Stimulated activated CD4-positive, alpha-beta T cell treated with anti-CD3 and anti-CD28 coated beads, TNF-alpha, amount 100 ng/mL, for 24 hours (primary cell): ENCODE measurements at places on chromosomes 2 and 18.

DNA sequence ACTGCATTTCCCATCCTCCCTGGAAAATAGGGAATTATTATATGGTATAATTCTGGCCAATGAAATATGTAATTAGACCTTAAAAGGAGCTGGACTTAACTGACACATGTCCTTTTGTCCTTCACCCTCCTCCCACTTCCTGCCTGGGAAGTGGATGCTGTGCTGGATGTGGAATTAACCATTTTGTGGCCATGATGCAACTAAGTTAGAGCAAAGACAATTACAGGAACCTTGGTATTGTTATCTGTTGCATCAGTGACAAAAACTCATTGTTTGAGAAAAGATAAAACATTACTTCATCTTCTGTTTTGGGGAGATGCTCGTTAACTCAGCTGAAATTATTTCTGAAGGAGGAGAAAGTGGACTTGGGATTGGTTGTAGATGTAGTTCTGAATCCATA is 227.7 kb upstream of the BOD1L2 start:
- DNase-seq: no peak

- no peak for DNase-seq
Observed at GRCh38 chr18:75521816-75522215, 94.3 kb upstream of the SMIM21 start.

DNA sequence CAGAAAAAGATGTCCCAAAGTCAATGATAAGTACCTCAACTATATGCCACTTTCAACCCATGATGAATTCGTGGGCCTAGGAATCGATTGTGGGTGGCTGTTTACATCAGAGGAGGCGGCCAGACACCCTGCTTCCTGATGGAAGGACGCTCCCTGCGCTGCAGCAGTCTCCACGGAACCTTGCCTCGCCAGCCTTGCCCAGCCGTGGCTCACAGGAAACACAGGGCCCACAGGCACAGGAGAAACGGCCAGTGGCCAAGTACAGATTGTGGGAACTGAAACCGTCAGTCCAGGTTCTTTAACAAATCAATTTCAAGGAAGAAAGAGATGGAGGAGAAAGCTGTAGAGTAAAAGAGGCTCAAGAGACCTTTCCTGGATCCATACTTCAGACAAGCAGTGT is 101.5 kb upstream of the NFATC1 start:
- DNase-seq: no peak

- DNase-seq: no peak
Observed at GRCh38 chr18:63836456-63836855, 51.0 kb upstream of the SERPINB2 start.

GRCh38 chr2:3604991-3605961 is 10.4 kb downstream of the COLEC11 start:
- no peak for DNase-seq

DNA sequence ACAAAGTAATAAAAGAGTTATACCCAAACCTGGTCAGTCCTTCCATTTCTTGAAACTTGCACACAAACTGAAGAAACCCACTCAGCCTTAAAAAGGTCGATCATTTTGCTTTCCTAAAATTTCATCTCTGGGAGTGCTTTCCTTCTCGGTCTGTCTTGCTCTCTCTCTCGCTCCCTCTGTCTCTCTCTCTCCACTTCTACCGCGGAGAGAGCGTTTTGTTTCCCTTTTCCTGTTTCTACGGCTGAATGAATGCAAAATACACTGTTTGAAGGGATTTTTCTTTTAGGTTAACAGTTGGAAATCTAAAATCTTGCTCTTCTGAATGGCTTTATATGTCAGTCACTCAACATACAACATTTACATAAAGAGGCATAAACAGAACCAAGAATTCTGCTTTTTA is 424.2 kb downstream of the TGIF1 start:
- no peak for DNase-seq

DNA sequence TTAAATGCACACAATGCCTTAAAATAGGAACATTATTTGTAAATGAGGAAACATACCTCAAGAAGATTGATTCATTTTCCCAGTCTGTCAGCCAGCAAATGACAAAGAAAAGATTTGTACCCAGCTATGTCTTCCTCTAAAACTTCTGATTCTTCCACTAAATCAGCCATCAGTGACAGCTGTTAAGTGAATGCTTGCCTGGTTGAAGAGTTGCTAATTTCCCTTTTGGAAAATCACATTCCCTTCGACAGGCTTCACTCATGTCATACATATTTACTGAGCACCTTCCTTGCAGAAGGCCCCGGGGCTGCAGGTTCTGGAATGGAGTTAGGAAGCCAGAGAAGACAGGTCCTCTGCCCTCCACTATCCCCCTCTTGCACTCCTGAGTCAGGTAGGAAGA is 112.0 kb upstream of the SLC66A3 start:
- DNase-seq: no peak

GRCh38 chr2:64179582-64180321 is 35.5 kb upstream of the PELI1 start:
- no peak for DNase-seq

GRCh38 chr2:21657445-21657844 is 533.7 kb downstream of the TDRD15 start:
- DNase-seq: no peak

DNA sequence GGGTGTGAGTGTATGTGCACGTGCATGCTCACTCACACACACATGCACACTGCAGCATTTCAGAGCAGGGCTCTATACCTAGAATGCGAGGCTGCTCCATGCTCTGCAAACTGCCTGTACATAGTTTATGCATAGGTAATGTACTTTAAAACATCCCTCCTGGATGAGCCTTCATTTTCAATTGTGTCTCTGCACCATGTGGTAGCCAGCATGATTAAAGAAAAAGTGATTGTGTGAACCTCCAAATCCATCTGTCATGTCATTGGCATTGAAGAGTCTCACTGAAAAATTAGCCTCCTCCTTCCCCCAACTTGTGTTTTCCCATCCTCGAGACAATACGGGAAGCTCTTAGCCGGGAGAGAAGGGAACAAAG is 120.9 kb upstream of the SPATS2L start:
- DNase-seq: no peak

DNA sequence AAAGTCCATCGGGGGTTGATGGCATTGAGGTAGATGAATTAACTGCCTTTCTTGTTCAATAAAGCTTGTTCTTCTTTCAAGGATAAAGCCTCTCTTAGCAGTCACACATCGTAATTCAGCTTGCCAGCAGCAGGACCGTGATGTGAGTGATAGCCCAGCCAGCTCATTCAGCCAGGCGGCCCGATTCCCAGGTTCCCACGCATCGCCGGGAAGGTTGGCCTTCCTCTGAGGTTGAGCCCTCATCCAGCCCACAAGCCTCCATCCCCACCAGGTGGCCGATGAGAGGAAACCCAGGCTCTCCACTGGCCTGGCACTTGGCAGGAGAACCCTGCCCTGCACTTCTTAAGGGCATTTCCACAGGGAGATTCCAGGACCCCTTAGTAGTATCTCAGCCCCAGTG is 4.7 kb downstream of the AGAP1 start:
- DNase-seq: no peak

GRCh38 chr18:42064109-42064508 is 109.1 kb downstream of the PIK3C3 start:
- DNase-seq: no peak

GRCh38 chr2:177430411-177430810 is 37.8 kb downstream of the AGPS start:
- no peak for DNase-seq

- DNase-seq: no peak
Observed at GRCh38 chr2:23077596-23077995, 307.4 kb upstream of the KLHL29 start.

DNA sequence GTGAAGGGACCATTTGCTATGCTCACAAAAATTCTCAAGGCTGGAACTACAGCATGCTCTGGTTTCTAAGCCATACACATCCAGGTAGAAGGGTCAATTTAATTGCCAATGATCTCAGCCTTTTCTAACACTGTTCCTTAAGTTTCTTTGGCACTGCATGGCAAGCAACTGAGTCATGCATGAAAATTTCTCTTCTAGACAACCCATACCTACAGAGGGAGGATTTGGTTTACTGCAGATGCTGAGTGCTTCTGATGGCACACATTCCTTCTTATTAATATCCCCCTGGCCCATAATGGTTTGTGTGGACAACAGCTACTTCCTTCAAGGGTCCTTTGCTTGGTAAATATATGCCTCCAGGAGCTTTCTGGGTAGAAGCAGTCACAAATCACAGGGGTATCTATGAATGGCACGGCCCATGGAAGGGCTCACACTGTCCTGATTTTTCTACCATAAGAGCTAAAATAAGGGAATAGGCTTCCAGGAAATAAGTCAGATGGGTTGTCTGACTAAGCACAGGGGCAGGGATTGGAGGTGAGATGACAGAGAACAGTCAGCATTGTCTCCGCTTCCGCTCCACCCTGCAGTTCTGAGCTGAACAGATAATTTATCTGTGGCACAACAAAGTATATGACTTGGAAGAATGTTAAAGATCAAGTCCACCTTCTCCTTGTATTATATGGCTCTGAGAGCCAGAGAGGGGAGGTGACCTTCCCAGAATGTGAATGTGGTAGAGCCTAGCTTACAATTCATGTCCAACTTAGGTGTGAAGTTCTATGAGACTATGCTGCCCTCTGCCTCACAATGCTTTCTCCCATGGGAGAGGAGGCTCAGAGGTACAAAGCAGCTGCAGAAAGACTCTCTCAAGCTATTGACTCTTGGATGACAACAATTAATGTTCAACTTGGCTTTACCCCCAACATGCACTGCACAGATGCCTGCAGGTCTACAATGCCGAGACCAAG is 199.2 kb upstream of the TNP1 start:
- DNase-seq: no peak

DNA sequence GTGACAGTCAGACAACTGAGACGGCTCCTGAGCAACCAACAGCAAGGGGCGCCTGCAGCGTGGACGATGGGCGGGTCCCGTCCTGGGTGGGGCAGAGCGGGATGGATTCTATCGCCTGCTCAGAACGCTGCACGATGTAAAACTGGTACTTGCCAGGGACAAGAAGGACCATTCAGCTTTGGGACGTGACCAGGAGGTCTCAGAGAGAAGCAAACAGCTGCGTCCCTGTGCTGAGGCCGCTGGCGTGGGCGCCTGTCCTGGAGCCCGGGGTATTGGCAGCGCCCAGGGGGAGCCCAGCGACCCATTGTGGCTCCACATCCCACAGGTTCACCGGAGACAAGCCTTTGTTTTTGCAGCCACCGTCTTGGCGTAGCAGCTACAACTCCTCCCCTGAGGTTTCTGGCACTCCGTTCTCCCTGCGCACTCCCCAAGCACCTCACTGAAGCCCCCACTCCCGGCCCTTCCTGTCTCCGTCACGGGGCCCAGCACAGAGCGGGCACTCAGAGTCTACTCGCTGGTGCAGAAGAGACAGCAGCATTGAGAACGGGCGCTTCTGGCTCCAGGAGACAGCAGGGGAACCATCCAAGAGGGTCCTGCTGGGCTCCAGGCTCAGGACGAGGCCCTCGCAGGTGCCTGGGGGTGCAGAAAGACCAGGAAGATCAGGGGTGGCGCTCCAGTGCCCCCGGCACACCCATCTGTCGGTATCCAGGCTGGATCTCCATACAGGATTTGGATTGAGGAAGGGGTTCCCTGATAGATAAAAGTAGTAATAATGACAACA is 22.1 kb upstream of the KCNG2 start:
- no peak for DNase-seq

- no peak for DNase-seq
Observed at GRCh38 chr2:127451981-127452380, 33.8 kb downstream of the PROC start.

DNA sequence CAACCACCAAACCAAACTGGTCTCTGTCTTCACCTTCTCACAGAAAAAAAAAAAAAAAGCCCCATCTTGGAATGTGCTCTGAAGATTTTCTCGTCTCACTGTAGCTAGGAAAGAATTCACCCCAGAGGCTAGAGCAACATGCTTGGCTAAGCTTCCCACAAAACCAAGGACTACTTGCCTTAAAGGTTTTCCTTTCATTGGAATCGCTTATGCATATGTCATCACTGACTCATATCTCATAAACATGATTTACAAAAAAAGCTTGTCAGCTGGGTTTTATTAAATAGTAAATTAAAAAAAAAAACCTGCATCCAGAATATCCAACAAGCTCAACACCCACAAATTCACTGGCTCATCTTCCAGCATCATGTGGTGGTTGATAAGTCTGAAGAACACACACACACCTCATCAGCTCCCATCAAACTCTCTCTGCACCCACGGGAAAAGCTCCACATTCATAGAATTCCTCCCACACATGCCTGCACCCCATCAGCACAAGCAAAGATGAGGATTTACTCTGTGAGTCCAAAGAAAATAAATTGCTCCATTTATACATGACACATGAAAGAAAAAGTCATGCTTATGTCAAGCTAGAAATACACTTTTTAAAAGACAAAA is 182.0 kb upstream of the TRIB2 start:
- no peak for DNase-seq

DNA sequence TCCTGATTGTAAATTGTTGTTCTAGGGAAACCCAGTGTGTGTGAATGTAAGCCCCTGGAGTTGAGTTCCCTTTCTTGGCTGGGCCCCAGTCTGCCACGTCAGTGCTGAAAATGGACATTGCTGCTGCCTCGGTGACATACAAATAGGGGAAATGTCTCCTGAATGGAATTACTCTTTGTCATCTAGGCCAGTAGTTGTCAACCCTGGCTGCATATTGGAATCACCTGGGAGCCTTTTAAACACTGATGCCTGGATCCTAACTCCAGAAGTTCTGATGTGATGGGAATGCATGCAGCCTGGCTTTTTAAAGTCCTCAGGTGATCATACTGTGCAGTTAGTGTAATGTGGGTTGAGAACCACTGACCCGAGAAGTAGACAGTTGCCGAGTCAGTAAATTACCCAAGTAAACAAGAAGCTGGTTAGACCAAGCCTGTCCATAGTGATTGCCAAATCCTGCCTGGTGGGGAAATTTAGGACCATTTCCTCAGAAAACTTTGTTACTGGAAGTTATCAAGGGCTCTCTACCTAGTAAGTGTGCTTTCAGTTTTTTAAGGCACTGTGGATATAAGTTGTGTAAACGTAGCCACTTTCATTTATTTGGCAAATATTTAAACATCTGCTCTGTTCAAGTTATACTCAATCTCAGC is 27.6 kb upstream of the IL1R1 start:
- no peak for DNase-seq

DNA sequence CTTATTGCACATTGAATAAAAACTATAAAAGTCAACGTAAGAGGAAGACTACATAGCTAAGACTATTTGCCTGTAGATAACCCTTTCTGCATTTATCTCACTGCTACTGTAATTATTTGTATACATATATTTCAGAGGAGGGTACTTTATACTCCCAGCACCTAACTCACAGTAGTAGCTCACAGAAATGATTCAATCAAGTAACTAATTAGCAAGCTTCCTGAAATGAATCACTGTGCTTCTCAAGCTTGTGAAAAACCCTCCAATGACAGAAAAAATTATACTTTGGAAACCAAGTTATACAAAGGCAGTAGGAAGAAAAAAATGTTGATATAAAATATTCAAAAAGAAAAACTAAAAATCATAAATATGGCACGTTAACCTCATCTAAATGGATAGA is 124.9 kb downstream of the NBAS start:
- DNase-seq: no peak

GRCh38 chr2:127986548-127987079 is 41.2 kb downstream of the SAP130 start:
- DNase-seq: no peak

- no peak for DNase-seq
Observed at GRCh38 chr18:26561769-26562168, 13.4 kb upstream of the KCTD1 start.

- no peak for DNase-seq
Observed at GRCh38 chr2:168660870-168661862, 141.3 kb upstream of the NOSTRIN start.

- DNase-seq: no peak
Observed at GRCh38 chr2:119736021-119736420, 23.7 kb upstream of the PTPN4 start.
